ENCODE measurements at places on chromosomes 6 and 20.

DNA sequence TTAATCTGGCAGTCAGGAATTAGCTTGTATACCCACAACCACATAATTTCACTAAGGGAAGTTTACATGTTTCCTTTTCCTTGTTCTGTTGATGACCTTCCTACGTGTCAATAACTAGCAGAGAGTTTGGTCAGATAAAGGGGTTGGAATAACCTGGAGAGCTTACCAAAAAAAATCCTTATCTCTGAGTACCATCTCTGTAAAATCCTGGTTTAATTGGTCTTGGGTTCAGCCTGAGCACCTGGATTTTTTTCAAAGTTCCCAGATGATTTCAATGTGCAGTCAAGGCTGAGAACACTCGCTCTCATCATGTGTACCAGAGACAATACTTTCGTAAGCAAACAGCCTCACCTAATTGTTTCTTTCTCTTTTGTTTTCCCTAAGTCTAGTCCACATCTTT is 483.8 kb upstream of the FLRT3 start:
- DNase-seq = no peak

DNA sequence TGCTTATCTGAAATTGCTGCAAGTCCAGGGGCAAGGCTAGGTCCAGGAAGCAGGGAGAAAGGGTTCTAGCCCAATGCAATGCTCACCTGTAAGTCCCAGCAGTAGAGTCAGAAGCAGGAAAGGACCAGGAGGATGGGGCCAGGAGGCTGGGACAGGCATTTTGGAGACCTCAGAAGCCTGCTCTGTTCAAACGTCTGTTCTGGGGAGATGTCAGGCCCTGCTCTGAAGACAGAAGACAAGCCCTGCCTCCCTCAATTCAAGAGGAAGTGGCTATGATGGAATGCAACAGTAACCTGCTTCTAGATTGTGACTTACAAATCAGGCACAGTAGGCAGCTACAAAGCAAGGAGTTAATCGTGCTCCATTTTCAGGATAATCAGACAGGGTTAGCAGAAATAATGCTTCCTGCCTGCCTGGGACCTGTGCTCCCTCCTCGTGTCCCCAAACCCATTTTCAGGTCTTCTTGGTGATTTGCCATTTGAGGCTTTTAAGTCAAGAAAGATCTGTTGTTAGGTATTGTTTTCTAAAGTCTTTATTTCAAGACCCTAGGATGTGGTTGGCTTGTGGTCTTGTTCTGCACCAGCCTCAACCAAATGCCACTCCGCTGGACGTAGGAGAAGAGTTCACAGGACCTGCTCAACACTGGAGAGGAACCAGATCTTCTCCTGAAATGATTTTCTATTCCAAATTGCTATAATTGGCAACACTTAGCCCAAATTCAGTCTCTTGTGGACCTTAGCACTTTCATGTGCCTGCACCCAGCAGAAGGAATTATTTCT is at the start of gene SIRPG:
Gene SIRPG (minus strand): TSS at position 224 of the 779 bp plus-strand sequence. CDS start 65 bp downstream, at position 159.
- DNase-seq = no peak

- DNase-seq = no peak
These were observed 30.7 kb downstream of the CHD6 start for GRCh38 chr20:41587523-41587922.

DNA sequence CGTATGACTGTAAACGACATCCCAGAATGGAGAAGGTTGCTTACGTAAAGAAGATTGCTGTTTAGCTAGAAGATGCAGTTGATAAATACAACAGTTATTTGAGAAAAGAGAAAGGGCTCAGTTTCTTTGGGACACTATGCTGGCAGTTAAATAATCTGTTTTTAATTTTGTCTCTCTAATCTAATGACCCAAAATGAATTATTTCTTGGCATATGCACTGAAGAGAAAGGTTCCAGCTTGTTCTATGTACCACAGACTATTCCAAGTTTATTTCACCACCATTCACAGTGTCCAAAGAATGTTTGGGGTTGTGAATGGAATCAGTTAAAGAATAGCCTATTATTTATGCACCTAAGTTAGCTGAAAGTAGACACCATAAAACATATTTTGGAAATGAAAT is 449.9 kb downstream of the RNF144B start:
- DNase-seq = no peak

- DNase-seq = no peak
These were observed 101.2 kb upstream of the CITED2 start for GRCh38 chr6:139475646-139476045.

GRCh38 chr6:34055223-34055933 is 90.5 kb downstream of the GRM4 start:
- peak; percentile 4 for DNase-seq

DNA sequence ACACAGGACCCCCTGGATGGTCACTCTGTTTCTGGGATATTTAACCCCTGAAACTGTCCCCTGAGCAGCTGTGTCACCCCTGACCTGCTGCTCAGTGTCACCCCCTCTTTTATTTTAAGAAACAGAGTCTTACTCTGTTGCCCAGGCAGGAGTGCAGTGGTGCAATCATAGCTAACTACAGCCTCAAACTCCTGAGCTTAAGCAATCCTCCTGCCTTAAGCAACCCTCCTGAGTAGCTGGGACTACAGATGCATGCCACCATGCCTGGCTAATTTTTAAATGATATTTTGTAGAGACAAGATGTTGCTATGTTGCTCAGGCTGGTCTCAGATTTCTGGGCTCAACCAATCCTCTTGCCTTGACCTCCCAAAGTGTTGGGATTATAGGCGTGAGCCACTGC is 21.5 kb upstream of the GTSF1L start:
- DNase-seq = no peak

- no peak for DNase-seq
These were observed 172.5 kb upstream of the FERMT1 start for GRCh38 chr20:6295127-6295866.

- no peak for DNase-seq
These were observed 2.9 kb downstream of the CCND3 start for GRCh38 chr6:41938590-41939175.

DNA sequence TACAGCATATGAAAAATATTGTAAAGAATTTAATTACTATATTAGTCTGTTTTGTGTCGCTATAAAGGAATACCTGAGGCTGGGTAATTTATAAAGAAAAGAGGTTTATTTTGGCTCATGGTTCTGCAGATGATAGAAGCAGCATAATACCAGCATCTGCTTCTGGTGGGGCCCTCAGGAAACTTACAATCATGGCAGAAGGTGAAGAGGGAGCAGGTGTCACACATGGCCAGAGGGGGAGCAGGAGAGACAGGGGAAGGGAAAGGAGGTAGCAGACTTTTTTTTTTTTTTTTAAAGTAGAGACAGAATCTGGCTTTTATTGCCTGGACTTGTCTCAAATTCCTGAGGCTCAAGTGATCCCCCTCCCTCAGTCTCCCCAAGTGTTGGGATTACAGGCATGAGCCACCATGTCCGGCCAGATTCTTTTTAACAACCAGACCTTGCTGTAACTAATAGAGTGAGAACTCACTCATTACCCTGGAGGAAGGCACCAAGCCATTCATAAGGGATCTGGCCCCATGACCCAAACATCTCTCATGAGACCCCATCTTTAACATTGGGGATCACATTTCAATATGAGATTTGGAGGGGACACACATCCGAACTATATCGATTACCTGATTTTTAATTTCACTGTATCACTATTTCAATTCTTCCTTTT is 64.6 kb downstream of the MAN1A1 start:
- DNase-seq = no peak

Measured in bone marrow (tissue), 2 donors.